ENCODE measurements at places on chromosomes 16 and 17.

- no peak for DNase-seq
Observed at GRCh38 chr17:56636265-56636664, 42.8 kb downstream of the NOG start.

- no peak for DNase-seq
Observed at GRCh38 chr16:86862595-86863280, 284.4 kb downstream of the FOXL1 start.

- no peak for DNase-seq
Observed at GRCh38 chr16:84007520-84007919, 35.1 kb downstream of the SLC38A8 start.

DNA sequence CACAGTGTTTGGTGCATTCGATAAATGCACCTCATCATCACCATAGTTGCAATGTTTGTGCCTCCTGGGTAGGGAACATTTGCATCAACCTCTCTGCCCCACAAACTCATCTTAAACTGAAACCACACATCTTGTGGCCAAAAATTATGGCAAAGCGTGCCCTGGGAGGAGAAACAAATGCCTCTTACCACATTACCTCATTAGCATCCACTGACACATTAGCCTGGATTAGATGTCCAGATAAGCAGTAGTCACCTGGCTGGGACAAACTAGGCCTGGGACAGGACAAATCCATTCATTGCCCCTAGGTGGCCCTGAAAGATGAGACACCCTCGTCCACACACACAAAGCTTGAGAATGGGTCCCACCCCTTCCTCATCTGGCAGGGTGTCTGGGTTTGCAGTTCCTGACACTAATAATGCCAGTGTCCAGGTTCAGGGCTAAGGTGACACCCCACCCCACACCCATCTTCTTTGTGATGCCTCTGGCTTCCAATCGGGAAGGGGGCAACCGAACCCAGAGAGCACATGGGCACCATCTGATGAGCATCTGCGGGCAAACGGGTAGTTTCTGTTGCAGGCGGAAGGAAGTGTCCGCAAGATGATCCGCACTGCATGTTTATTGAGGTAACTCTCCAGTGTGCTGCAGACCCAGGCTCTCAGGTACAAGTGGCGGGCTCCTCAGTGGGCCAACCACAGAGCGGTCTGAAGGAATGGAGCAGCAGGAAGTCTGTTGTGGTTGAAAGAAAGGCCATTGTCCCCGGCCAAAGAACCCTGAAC, 8.6 kb downstream of the XYLT1 start:
- peak; percentile 31 for DNase-seq

- no peak for DNase-seq
Observed at GRCh38 chr17:41101586-41102259, at the start of gene KRTAP4-16. Gene KRTAP4-16, minus strand, starts transcription at chr17:41102209. Its CDS starts 0 bp downstream, at chr17:41102209.

DNA sequence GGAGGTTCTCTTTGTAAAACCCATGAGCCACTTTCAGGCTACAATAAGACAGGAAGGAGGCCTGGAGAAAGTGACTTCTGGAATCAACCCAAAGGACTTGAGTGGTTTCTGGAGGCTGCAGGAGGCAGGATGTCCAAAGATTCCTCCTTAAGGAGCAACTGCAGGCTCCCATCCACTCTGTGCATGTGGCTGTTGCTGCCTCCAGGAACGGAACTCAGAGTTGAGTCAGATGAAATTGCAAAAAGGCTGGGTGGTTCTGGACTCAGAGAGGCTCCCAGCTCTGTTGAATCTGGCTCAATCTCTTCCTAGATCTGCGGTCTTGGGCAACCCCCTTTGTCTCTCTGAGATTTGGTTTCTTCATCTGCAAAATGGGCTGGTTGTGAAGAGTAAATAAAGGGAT, 197.1 kb downstream of the SHISA9 start:
- no peak for DNase-seq

DNA sequence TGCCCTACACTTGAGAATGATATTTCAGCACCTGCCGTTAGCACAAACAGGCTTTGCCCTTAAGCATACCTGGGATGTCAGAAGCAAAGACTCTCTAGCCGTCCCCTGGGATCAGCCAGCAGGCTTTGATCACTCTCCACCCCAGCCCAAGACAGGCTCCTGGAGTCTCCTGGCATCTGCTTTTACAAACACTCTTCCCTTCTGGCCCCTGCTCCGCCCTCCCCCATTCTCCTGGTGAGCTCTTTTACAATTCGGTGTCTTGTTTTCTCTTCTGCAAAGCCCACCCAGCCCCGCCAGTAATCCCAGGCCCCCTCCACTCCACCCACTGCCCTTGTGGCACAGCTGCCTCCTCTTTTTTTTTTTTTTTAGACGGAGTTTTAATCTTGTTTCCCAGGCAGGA, 50.4 kb downstream of the KATNIP start:
- no peak for DNase-seq

DNA sequence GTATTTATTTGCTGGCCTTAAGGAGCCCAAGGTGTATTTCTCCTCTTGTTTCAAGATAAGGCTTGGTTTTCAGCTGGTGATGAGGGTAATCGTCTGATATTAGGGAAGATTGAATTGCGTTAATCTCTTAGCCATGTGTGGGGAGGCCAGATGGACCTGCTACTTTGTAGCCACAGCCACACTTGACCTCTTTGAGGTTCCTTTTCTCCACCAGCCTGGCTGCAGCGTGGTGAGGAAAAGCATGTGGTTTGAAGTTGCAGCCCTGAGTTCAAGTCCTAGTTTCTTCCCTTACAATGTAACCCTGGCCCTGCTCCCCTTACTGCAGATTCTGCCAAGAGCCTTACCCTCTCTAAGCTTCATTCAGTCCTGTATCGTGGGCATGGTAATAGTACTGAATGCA, 3.1 kb downstream of the MINK1 start:
- no peak for DNase-seq

DNA sequence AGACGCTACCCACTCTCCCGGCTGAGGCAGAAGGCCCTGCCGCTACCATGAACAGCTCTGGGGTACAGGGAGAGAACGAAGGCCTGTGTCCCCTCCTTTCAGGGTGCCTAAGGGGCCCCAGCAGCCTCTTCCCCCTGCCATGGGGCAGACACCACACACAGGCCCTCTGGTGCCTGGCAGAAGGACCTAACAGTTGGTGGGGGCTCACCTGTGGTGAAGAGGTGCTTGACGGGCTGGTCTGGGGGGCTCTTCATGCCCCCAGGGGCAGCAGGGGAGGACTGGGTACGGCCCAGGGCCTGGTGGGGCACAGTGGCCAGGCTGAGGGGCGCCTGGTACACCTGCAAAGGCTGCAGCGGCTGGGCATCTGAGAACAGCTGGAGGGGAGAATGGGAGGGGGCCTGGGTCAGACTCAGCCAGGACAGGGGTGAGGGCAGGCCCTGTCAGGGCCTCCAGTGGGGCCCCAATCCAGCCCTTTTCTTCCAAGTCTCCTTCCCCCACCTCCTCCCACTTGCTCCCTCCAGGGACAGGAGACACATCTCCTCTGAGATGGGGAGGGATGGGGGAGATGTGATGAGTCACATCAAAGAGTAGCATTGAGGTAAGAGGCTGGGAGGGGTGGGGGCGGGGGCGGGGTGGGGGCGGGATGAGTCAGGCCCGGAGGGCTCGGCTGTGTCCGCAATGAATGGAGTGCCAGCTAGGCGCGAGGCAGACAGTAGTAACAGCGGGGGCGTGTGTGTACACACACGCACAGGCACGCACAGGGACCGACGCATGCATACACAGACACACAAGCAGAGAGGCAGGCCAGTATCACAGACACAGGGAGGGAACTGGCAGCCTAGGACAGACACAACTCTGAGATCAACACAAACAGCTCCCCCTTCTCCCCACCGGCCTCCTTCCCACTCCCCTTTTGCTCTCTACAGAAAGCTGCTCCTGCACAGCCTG, 16.1 kb downstream of the G6PC3 start:
- DNase-seq, result no peak

DNA sequence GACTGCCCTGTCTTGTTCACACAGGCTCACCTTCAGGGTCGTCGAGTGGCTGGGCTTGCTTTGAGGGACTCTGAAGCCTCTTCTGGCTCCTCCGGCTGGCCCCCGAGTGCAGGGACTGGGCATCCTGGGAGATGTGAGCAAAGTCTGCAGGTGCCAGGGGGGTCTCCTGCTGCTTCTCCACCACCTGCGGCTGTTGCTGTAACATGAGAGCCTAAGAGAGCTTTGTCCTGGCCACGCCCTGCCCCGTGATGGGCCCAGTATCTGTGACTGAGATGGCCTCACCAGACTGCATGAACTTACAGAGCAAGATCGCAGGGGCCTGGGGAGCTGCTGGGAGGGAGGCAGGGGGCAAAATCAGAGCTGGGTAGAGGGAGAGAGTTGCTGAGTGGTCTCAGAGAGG, 12.5 kb downstream of the ERN2 start:
- no peak for DNase-seq

DNA sequence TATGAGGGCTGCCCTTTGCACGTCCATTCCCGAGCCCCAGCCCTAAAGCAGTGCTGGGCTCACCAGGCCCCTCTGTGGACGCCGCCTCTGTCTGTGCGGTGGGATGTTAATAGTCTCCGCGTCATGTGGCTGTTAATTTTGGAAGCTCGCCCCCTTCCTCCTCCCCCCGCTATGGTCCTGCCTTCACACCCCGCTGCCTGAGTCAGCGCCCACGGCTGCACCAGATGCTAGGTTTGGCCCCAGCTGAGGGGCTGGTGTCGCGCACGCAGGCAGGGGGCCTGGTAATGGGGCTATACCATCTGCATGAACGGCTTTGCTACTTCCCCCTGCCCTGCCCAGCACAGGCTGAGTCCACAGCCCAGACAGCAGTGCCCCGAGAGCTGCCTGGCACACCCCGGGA, 4.1 kb upstream of the SSTR5 start:
- DNase-seq, result no peak

GRCh38 chr16:85092309-85092708, 20.0 kb downstream of the CIBAR2 start:
- DNase-seq, result no peak

DNA sequence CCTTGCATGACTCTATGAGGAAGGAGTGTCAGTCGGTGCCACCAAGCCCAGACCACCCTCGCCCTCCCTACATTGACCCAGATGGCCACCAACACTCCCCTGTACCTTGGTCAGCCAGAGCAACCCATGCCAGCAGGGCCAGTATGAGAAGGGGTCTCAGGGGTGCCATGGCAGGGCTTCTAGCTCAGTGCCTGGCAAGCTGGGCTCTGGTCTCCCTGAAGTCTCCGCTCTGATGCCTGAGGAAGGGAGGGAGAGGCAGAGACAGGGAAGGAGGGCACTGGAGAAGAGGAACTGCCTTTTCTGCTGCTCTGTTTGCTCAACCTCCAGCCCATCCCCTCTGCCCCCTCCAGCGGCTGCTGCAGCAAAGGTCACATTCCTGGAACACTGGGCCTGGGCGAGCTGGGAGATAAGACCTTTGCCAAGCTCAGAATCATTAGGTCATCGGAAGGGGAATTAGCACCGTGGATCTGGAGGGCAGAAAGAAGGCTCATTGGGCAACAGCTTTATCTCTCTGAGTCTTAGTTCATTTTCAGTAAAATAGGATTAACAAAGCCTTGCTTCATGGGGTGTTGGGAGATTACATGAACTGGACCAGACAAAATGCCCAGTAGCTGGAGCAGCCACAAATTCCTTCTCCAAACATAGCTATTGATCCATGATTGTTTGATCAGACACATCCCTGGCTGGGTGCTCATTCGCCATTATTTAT, at the start of gene VTN:
Gene VTN (minus strand): TSS at position 273 of the 709 bp plus-strand sequence. CDS start 104 bp downstream, at position 169.
- DNase-seq, result no peak

- DNase-seq, result no peak
Observed at GRCh38 chr17:1267471-1267943, 2.7 kb upstream of the BHLHA9 start.

- DNase-seq, result no peak
Observed at GRCh38 chr16:3767333-3767986, 50.1 kb upstream of the TRAP1 start.

- DNase-seq, result no peak
Observed at GRCh38 chr16:77840673-77841501, 52.5 kb downstream of the VAT1L start.

GRCh38 chr17:2346475-2346874, 9.2 kb downstream of the SGSM2 start:
- no peak for DNase-seq

- DNase-seq, result no peak
Observed at GRCh38 chr17:82156284-82156925, 56.2 kb downstream of the CCDC57 start.

DNA sequence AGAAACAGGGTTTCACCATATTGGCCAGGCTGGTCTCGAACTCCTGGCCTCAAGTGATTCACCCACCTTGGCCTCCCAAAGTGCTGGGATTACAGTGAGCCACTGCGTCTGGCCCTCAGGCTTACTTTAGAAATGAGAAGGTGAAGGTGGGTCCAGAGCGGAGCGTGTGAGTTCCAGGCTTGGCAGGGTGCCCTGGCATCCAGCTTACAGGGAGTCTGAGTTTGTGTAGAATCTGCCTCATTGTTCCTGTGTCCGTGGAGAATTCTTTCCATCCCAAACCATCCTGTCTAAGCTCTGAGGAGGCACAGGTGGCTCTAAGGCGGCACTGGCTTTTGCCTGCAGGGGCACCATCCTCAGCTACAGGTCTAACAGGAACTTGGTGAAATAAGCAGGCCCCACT, 50.6 kb downstream of the RAB11FIP3 start:
- no peak for DNase-seq

- peak; percentile 78 for DNase-seq
Observed at GRCh38 chr16:50627419-50627818, 53.7 kb downstream of the SNX20 start.

GRCh38 chr17:44911133-44912001, 3.9 kb downstream of the GFAP start:
- DNase-seq, result peak; percentile 29

DNA sequence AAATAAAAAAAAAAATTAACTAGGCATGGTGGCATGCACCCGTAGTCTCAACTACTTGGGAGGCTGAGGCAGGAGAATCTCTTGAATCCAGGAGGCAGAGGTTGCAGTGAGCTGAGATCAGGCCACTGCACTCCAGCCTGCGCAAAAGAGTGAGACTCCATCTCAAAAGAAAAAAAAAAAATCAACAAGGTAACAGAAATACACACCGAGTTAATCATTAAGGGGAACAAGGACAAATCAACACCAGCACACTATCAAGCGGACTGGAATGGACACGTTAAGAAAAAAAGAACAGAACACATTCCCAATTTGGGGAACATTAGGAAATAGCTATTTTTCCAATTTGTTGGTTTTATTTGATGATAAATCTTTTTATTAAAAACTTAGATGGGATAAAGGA, 28.4 kb upstream of the GLG1 start:
- no peak for DNase-seq

DNA sequence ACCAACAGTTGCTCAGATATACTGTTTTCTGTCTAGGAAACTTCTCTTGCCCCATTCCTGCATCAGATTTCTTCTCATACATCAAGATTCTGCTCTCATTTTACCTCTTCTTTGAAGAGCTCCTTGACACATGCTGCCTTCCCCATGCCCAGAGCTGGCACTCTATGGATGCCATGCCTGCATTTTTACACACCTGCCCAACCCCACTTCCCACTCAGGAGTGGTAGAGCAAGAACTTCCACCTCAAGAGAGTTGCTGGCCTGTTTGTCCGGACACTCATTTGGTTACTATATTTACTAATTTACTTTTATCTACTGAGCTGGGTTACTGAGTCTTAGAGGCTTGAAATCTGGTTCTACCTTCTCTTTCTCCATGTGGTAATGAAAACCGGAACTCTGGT, 98.3 kb upstream of the HLF start:
- DNase-seq, result no peak

GRCh38 chr17:5182597-5183409, 8.9 kb downstream of the ZNF594 start:
- DNase-seq, result no peak
